NCI-H1048 (cell line): ENCODE measurements at places on chromosomes 5 and 9.

DNA sequence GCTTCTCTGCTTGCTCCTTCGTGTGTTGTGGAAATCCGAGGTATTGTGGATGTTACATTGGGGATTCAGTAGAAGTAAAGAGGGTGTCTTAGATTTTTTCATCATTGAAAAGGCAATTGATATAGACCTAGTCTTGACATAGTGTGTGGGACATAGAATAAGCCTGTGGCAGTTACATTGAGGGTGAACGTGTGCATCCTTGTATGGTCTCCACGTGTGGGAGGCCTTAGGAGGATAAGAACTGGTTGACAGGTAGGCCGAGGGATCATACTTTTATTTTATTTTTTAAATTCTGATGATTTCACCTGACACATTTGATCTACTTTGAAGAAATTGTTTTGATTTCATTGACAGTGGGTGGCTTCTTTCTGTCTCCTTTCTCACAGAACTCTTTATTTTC lies 17.0 kb upstream of the FAM120AOS start:
- no peak for DNase-seq

GRCh38 chr5:95759005-95759404 lies 27.9 kb downstream of the RHOBTB3 start:
- DNase-seq, result no peak

- no peak for DNase-seq
Observed at GRCh38 chr9:101398930-101399642, 435 bp downstream of the ZNF189 start.

GRCh38 chr5:35781181-35781790 lies 75.4 kb upstream of the IL7R start:
- no peak for DNase-seq

GRCh38 chr5:113022661-113023060 lies 46.1 kb downstream of the DCP2 start:
- peak; percentile 17 for DNase-seq

- no peak for DNase-seq
Observed at GRCh38 chr5:111282798-111283197, 58.6 kb downstream of the CAMK4 start.

DNA sequence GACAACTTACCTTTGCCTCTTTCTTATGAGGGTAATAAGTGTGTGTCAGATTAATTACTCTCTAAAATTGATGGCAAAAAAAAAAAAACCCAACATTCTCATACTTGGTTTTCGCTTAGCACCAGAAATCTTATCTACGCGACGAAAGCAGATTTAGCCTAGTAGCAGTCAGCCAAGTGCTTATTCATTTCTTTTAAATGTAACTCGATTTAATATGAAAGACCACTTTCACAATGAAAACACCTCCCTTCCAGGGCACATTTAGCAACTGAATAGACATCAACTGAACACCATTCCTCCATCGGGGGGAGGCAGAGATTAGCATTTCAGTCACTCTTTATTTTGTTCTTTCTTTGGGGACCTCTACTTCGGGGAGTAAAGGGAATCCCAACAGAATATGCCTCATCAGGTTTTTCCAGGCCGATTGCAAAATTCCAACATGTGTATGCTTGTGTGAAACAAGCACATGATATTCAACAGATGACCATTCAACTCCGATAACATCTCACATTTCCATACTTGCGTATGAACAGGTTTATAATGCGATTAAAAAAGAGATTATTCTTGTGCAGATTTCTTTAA lies 124.1 kb upstream of the RETREG1 start:
- no peak for DNase-seq

DNA sequence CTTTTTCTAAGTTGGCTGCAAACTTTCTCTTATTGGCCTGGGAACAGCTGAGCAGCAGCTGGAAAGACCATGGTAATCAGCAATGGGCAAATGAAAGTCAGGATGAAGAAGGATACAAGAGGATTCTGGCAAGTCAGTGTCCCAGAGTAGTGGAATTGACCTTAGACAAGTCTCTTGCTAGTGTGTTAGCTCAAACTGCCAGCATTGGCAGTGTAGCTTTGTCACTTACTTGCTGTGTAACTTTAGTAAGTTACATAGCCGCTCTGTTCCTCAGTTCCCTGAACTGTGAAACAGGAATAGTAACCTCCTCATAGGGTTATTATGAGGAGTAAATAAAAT lies 3.6 kb downstream of the ALDH1A1 start:
- DNase-seq, result no peak

DNA sequence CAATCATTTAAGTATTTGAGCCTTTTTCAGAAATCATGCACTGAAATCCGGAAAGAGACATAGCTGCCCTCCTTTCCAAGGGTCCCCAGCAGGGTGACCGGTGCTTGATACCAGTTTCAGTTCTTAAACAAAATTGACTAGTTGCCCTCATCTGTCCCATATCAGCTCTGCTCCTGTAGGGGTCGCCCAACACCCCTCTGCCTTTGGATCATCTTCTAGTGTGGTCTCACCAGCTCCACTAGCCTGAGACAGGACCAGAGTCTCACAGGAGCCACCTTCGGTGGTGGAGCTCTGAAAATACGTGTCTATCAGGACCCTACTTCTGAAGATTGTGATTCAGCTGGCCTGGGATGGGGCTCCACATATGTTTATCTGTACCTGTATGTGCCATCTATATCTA lies 428.2 kb downstream of the ENC1 start:
- no peak for DNase-seq

- DNase-seq, result no peak
Observed at GRCh38 chr9:124766815-124767554, 4.1 kb downstream of the NR6A1 start.

GRCh38 chr9:335373-335772 lies 120.7 kb downstream of the DOCK8 start:
- DNase-seq, result no peak

GRCh38 chr5:83414601-83415000 lies 56.9 kb upstream of the VCAN start:
- no peak for DNase-seq

- no peak for DNase-seq
Observed at GRCh38 chr5:167813389-167813788, 478.1 kb upstream of the WWC1 start.

DNA sequence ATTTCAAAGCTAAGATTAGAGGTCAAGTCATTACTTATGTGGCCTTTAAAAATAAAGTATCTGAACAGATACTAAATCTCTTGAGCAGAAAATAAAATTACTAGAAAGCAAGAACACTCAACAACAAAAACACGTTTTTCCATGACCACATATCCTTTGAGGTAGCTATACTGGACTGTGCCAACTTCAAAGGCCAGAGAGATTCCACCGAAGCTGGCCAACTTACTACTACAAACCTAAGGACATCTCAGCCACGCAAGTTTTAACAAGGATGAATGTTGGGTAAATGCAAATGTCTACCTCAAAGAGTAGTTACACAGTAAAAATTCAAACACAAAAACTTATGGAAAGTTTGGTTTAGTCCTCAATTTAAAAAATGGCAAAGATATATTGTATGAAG lies 18.9 kb downstream of the PFDN1 start:
- no peak for DNase-seq

- no peak for DNase-seq
Observed at GRCh38 chr9:109599711-109600110, 101.6 kb upstream of the PTPN3 start.

DNA sequence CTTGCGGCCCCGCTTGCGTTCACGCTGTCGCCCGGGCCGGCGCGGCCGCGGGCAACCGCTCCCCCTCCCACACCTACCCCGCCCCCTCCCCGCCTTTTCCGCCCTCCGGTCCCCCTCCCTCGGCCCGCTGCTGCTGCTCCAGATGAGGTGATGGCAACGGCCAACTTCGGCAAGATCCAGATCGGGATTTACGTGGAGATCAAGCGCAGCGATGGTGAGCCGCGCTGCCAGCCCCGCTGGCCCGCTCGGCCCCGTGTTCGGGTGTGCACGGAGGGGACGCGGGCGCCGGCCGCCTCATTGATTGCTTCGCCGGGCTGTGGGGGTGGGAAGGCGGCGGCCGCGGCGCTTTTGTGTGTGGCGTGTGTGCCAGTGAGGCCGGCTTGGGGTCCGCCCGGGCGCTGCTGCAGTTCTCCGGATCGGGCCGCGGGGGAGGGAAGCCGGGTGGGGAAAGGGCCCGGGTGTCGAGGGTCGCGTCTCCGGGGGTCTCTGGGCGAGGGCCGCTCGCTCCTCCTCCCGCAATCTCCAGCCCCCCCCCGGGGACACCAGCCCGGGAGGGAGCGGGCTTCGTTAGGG lies 403 bp downstream of the KIF2A start:
- peak; percentile 49 for DNase-seq

DNA sequence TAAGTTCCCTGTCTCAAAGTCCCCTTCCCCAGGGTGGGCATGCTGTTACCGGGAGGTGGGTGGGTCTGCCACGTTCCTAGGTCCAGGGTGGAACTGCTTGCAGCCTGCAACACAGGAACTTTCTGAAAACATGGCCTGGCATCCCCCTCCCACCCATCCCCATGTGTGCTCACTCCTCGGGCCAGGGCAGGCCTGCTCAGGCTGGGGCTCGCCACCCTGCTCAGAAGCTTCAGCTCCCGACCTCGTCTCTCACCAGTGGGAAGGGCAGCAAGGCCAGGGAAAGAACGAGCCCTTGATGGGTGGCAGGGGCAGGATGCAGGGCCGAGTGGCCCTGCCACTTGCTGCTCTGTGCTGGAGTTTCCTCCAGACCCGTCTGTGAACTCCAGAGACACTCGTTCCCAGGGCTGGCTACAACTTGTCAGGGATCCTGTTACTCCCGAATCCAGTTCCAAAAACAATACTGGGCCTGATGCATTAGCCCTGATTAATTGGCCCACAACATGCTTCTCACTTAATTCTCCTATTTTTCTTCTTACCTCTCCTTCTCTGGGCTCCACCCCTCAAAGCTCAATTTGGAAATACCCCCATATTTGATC lies 197.3 kb downstream of the SLIT3 start:
- DNase-seq, result no peak

GRCh38 chr5:131180407-131180806 lies 9.7 kb downstream of the LYRM7 start:
- no peak for DNase-seq

- no peak for DNase-seq
Observed at GRCh38 chr9:2638871-2639673, 17.5 kb downstream of the VLDLR start.

- no peak for DNase-seq
Observed at GRCh38 chr9:125028041-125028440, 87.2 kb upstream of the GOLGA1 start.

DNA sequence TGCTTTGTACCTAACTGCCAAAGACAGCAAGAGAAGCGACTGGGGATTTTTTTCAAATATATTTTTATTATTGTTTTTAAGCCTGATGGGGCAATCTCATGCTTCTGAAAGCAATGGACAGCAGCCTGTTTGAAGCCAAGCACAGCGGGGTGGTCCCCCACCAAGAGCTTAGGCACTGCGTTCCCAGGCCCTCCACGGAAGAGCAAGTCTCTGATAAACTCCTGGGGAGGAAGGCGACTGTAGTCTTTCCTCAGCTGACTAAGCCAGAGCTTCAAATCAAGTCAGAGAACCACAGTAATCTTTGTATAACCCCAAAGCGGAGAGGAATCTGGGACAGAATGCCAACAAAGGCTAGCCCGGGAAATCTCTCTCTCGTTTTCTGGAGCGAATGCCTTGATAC lies 54.4 kb downstream of the ARSB start:
- DNase-seq, result no peak

DNA sequence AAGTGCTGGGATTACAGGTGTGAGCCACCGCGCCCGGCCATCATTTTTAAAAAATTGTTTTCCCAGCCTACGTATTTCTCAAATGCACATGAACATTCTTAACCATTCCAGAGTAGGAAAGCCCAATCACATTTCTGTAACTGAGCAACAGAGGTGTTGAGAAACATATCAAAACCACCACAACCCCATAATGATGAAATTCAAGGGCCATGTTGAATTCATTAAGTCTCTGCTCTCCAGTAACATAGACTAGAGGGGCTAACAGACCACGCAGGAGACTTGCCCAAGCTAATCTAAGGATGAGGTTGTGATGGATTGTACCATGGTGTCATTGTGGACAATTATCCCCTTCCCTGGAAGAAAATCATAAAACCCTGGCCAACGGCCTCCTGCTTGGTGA lies 52.9 kb downstream of the MYO10 start:
- DNase-seq, result no peak

GRCh38 chr5:179115307-179115706 lies 55.1 kb downstream of the ZNF354C start:
- no peak for DNase-seq

GRCh38 chr5:30194595-30194994 lies 998.9 kb upstream of the CDH6 start:
- DNase-seq, result no peak

DNA sequence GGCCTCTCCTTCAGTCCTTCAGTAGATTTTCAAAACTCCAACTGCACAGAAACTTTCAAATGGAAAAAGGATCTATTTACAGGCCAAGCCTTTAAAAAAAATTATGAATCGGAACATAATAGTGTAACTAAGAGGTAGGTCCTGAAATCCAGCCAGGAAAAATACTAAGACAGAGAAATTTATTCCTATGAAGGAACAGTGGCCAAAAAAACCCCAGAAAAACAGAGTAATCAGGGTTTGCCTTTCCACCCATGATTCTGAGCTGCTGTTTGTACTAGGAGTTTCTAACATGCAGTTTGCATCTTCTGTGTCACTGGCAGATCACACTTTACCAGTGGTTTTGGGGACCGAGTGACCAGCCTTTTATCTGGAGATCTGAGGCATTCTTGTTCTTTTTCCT lies 93.1 kb upstream of the TMED7 start:
- DNase-seq, result no peak

GRCh38 chr9:135363596-135363995 lies 116.0 kb upstream of the PPP1R26 start:
- no peak for DNase-seq

DNA sequence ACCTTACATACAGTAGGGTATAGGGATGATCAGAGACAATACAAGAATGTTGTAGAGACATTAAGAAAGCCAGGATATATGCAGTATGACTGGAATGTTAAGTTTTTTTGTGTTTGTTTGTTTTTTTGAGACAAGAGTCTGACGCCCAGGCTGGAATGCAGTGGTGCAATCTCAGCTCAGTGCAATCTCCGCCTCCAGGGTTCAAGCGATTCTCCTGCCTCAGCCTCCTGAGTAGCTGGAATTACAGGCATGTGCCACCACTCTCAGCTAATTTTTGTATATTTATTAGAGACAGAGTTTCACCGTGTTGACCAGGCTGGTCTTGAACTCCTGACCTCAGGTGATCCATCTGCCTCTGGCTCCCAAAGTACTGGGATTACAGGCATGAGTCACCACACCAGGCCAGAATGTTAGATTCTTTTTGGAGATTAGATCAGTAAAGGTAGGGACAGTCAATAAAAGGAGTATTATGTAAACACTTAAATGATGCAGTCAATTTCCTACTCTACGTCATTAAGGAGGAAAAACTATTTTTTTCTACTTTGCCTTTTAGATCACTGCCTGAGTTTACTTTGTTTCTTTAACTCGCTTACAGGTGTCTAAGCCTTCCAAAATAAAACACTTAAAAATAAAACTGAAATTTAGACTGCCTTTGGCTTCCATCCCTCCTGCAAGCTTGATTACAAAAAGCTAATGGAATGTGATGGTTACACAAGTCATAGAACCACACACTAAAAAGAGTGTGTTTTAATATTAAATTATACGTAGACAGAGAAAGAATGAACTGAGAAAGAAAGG lies 6.8 kb upstream of the HNRNPA0 start:
- DNase-seq, result no peak

DNA sequence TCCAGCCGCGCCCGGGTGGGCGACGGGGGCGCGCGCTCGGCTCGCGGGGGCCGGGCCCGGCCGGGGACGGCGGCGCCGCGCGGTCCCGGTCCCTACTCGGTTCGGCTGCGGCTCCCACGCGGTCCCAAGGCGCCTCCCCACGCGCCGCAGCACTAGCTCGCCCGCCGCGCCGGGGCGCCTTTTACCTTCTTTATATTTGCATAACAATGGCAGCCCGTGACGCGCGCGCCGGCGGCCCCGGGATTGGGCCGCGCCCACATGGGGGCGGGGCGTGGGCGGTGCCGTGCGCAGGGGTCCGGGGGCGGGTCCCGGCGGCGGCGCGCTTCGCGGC lies at the start of gene NRARP:
TSS of gene NRARP (minus strand) at position 154 of the 331 bp plus-strand sequence. CDS start 343 bp downstream, outside the sequence.
- peak; percentile 75 for DNase-seq
